ENCODE measurements at places on chromosomes 12 and 14. TPM values are rescaled to one million over a fixed set of nuclear protein-coding genes. Genes with fewer than 3 reads are reported as not detected.

ALDH2 gene
- 75.3 TPM for total RNA-seq

KCNJ8 gene
- 10.8 TPM for total RNA-seq

LRRK2 gene
- total RNA-seq: 51.7 TPM

OR4E1 gene
- not detected for total RNA-seq

LMNTD1 gene
- not detected for total RNA-seq

ASIC1 gene
- 5.5 TPM for total RNA-seq

CACNA2D4 gene
- 5.9 TPM for total RNA-seq

TAS2R31 gene
- 8.8 TPM for total RNA-seq

PAPLN gene
- total RNA-seq: 115 TPM

GALNT9 gene
- total RNA-seq: not detected
